ENCODE measurements at places on chromosomes 6 and 20.

DNA sequence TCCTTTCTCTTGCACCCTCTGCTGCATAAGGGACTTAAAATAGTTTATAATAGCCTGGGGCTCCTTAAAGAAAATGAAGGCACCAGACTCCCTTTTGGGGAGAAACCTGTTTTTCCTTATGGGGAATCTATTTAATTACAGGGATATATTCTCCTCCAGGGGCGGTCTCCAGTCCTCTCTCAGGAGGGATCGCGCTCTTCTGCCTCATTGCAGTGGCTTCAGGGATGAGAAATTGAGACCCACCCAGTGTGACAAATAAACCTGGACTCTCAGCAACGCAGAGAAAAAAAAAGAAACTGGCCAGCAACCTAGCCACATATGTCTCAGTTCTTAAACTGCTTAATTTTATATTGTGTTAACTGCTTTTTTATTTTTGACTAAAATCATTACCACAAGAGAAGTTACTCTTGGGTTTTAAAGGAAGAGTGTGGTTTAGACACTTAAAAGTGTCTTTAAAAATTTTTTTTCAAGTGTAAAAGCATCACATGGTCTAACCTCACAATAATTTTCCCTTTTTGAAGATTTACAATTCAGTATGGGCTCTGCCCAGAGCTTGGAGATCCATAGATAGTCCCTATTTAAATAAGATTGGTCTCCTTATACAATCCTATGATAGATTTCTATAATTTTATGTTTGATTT is 11.7 kb upstream of the GOPC start:
- no peak for DNase-seq

DNA sequence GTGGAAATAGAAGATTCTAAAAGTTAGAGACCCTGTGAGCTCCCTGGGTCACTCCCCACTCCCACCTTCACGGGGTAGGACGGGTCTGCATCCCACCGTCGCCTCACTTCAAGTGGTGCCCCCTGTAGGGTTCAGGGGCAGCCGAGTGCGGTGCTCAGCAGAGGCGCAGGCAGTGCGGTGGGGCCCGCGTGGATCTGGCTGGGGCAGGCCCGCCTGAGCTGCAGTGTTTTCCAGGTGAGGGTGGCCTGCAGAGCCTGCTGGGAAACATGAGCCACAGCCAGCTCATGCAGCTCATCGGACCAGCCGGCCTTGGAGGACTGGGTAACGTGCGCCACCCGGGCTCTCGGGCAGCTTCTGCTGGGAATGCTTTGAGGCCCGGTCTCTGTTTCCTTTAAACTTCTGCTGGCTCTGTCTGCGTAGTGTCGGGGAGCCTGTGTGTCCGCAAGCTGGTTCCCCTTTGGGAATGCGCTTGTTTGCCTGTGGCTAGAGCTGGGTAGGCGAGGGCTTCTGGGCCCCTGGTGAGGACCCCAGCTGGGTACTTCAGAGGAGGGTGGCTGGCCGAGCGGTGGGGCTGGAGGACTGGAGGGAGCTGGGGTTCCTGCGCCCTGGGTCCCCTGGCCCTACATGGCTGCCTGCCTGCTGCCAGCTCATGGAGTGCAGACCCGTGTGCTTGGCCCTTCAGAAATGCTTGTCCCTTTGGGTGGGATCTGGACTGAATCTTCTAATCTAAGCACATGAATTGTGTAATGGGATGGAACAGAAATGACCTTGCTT is 3.8 kb downstream of the ADRM1 start:
- no peak for DNase-seq

GRCh38 chr6:88848870-88849269 is 114.5 kb downstream of the RNGTT start:
- DNase-seq = no peak

GRCh38 chr6:136772685-136773472 is 19.4 kb downstream of the MAP3K5 start:
- no peak for DNase-seq

DNA sequence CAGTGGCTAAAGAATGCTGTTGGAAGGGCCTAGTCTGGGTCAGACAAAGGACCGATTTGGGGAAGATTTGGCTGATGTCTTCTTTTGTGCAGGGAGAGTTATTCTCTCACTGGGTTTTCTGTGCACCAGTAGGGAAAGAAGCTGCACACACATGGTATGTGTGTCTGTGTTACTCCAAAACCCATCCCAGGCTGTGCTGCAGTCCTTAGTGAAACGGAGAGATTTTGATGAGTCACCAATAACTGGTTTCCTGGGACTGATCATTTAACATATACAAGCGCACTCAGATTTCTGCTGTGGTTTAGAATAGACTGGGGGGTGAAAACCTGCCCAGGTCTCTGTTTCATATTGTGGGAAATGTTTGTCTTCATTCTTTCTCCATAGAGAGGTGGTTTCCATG is 1049.8 kb downstream of the KIF16B start:
- no peak for DNase-seq

Data from naive thymus-derived CD4-positive, alpha-beta T cell (primary cell).